Astrocyte of the spinal cord (primary cell): ENCODE measurements at places on chromosomes 6 and 20.

DNA sequence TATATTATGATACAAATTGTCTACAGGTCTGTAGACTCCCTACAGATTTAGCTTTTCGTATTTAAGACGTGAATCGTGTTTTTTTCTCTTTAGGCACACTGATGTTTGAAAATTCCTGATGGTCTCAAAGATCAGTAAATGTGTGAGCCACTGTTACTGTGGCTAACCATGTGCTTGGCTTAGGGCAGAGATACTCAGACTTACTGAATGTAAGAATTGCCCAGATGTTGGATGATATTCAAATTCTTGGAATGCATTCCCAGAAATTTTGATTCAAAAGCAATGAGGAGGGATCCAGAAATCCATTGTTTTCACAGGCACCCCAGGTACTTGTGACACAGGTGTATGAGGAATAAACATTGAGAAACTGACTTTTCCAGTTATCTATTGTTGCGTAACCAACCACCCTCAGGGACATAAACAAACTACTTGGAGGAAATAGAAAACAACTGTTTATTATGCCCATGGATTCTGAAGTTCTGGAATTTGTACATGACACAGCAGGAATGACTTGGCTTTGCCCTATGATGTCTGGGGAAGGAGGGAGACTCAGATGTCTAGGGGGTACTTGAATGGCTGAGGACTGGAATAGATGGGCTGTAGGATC lies 339.6 kb upstream of the CITED2 start:
- peak; percentile 5 for DNase-seq

- peak; percentile 57 for DNase-seq
Observed at GRCh38 chr6:53107091-53107490, 41.5 kb downstream of the GCM1 start.

DNA sequence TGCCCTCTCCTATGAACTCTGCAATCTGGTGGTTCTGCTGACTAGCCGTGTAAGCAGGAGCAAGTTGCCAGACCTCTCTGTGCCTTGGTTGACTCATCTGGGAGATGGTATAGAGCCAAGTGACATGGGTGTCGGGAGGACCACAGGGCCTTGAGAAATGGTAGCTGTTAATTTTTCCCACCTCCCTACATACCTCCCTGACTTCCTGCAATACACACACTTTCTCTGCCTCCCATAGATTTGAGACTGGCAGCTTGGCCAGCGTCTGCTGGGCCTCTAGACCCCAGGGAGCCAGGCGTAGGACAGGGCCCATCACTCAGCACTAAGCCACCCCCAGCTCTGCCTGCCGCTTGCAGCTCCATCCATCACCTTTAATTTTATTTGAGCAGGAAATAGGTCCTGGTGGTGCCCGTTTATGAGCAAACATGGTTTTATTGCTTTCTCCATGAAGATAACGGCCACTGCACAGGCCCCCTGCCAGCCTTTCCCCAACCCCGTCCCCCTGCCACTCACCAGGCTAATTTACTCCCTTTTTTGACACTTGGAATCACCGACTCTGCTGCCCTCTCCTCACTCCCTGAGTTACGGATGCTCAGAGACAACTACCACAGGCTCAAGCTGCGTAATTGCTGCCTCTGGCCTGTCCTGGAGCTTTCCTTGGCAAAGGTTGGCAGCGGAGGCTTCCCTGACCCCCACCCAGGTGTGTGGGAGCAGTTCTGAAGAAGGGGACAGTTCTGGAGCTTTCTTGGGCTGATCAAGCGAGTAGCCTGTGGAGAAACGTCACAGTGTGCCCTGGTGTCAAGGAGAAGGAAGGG lies 11.1 kb downstream of the GLP1R start:
- DNase-seq: no peak

GRCh38 chr6:43717822-43718221 lies 30.2 kb upstream of the MRPS18A start:
- DNase-seq: no peak

DNA sequence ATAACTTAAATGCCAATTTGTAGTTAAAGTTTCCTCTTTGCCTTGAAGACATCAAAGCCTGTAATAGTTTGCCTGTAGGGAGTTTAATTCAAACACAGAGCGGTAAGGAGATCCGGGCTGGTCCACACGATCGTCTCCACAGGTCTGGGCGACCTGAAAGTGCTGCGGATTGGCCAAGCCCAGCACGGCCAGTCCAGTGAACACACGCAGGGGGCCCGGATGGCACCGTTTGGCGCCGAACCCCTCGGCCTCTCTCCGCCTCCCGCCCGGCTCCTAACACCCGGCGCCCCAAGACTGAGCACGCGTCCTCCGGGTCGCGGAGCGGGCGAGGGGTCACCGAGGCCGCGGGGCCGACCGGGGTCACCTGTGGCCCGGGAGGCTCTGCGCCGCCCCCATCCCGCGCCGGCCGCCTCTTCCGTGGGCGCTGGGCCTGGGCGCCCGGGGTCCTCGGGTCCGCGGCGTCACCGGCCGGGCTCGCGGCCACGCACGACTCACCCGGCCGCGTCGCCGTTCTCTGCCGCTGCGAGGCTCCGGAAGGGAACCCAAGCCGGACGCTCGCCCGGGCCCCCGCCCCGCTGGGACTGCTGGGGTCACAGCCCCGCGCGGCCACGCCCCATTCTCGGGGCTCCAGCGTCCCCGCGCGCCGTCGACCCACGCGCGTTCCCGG lies 481 bp downstream of the SERPINB6 start:
- peak; percentile 39 for DNase-seq

- DNase-seq: no peak
Observed at GRCh38 chr6:100881707-100882040, 545 bp upstream of the ASCC3 start.

DNA sequence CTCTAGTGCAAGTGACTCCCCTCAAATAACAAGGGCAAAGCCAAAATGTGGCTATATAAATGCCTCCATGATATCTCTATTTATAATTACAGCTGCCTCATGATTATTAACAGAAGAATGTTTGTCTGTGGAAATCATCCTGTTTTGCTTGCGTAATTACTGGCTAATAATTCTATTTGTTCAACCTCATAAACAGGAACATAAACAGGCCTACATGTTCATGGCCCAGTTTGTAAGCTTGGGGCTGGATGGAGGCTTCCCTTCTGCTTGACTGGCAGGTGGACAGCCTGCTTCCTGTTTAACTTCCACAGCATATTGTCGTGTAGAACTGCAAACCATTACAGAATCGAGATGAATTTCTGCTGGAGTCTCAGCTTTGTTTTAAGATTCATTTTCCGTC lies 766.0 kb upstream of the MAP3K7 start:
- no peak for DNase-seq
